ENCODE measurements at places on chromosomes 12 and 14.

GRCh38 chr14:72075649-72076334, 143.6 kb downstream of the RGS6 start:
- DNase-seq, result no peak

- DNase-seq, result no peak
Observed at GRCh38 chr14:58829594-58829993, 191.8 kb downstream of the DACT1 start.

DNA sequence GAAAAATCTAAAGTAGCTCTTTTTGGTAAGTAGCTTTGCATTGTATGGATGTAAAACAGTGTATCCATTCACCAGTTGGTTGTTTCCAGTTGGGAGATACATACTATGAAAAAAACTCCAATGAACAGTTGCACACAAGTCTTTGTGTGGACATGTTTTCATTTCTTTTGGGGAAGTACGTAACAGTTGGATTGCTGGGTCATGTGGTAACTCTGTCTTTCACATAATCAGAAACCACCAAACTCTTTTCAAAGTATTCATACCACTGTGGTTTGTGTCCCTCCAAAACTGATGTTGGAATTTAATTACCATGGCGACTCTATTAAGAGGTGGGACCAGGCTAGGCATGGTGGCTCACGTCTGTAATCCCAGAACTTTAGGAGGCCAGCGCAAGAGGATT, 58.9 kb upstream of the RESF1 start:
- DNase-seq, result no peak

DNA sequence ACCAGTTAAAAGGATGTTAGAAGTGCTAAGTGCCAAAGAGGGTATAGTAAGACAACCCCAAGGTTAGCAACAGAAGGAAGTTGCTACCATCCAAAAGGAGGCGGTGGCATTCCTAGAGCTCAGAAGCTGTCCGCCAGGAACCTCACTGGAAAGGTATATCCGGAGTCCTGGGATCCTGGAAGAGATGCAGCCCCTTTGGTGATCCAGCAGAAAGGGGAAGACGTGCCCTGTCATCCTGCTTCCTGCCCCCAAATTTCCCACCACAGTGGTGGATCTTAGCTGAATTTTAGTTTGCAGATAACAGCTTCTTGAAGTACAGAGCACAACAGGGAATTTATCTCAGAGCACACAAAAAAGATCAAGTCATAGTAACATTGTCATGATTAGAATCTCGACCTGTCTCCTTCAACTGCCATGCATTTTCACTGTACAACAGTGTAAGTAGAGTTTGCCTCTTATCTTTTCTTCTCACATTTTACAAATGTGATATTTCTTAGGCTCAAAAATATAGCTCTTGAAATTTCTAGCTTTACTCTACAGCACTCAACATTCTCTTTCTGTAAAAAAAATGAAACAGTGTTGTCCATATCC, 526.3 kb downstream of the SOX5 start:
- no peak for DNase-seq

- no peak for DNase-seq
Observed at GRCh38 chr14:101252443-101253214, 308.7 kb upstream of the DIO3 start.

GRCh38 chr12:118821386-118821925, 159.9 kb upstream of the SRRM4 start:
- DNase-seq, result no peak

- peak; percentile 26 for DNase-seq
Observed at GRCh38 chr12:51942056-51942455, 9.4 kb upstream of the ACVR1B start.

DNA sequence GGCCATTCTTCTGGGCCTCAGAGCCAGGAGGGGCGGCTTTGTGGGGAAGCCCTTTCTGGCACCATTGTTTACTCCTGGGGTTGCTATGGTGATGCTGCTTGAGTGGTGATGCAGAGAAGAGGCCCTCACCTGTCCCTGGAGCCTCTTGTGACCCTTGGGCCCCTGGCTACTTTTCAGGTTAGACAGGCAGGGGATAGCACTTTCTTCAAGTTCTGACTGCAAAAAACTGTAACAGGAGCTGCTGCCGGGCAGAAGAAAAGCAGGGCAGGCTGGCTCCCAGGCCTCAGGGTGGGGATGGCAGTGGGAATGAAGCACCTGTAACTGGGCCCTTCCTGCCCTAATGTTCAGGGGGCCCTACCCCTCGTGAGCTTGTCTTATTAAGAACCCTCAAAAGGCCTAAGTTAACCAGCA, at the start of gene TEX52:
TSS of gene TEX52 (minus strand) at position 19 of the 411 bp plus-strand sequence. CDS start at position 6, 13 bp downstream.
- no peak for DNase-seq

GRCh38 chr12:5507944-5508343, 76.0 kb downstream of the NTF3 start:
- DNase-seq, result no peak

All from activated CD8-positive, alpha-beta memory T cell treated with anti-CD3 and anti-CD28 coated beads for 24 hours (primary cell).